Activated naive CD4-positive, alpha-beta T cell (primary cell): ENCODE measurements at places on chromosomes 13 and 19.

- no peak for DNase-seq
Measured at GRCh38 chr13:73450583-73450982, 391.8 kb downstream of the KLF5 start.

- DNase-seq, result no peak
Measured at GRCh38 chr19:44905437-44906160, at the start of gene APOE. TSS of gene APOE (plus strand) at chr19:44905796. CDS start at chr19:44906625, 829 bp downstream.

DNA sequence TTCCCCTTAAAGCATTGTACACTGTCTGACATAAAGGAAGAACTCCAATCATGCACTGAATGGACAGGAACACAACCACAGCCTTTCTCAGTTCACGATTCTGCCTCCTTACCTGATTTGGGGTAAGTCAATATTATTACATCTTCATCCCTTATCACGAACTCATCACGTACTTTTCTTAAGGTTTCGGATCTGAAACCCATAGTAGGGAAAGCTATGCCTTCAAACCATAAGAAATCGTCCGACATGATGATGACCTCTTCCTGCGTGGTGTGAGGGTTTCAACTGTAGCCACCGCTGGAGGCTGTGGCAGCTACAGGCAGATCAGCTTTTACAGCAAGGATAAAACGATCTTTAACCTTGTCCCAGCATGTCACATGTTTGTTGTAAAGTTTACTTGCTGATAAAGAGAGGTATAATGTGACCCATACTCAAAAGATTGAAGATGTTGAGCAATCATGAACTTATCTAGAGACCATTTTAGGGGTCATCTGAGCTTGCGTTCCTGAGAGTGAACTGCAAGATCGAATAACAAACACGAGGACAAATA is at the start of gene SULT2A1:
Gene SULT2A1, minus strand, starts transcription at position 306 of the 550 bp plus-strand sequence. Its CDS starts 58 bp downstream, at position 248.
- no peak for DNase-seq

GRCh38 chr13:48431431-48431830 is 18.5 kb upstream of the LPAR6 start:
- no peak for DNase-seq

GRCh38 chr19:15675560-15675959 is 2.7 kb downstream of the CYP4F12 start:
- DNase-seq, result no peak

DNA sequence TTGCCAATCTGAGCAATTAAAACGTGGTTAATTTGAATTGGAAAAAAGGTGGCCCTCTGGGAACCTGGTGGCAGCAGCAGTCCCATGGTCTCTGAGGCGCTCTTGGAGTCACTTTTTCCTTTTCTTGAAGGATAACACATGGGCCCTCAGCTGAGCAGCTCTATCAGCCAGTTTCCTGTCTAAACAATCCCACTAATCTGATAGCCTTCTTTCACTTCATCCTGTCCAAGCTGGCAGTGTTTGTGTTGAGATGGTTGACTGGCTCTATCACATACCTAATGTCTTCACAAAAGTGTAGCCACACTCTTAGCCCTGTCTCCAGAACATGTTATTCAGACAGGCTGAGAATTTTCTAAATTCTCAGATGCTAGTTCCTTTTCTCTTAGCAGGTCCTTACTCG is 10.7 kb downstream of the MZT1 start:
- no peak for DNase-seq

GRCh38 chr13:28425793-28426192 is 69.1 kb downstream of the FLT1 start:
- no peak for DNase-seq

GRCh38 chr19:51142119-51142518 is at the start of gene SIGLEC7:
TSS of gene SIGLEC7 (plus strand) at chr19:51142301. CDS start at chr19:51142370, 69 bp downstream.
- no peak for DNase-seq
